ENCODE measurements at places on chromosomes 5 and 9. TPM values are rescaled to one million over a fixed set of nuclear protein-coding genes. Genes with fewer than 3 reads are reported as not detected.

SCGB3A2 gene
- total RNA-seq, result not detected

MTAP gene
- total RNA-seq, result 28.2 TPM

RORB gene
- total RNA-seq, result under 0.01 TPM

SLIT3 gene
- total RNA-seq, result 0.36 TPM

IL4 gene
- total RNA-seq, result not detected

MARCOL gene
- not detected for total RNA-seq

DRD1 gene
- not detected for total RNA-seq

CLIC3 gene
- 0.90 TPM for total RNA-seq

ADAMTSL2 gene
- total RNA-seq, result 0.75 TPM

TSSK1B gene
- 0.09 TPM for total RNA-seq
